Peyer's patch (tissue), 4 donors: ENCODE measurements at places on chromosomes 4 and X.

- no peak for DNase-seq
These were observed 117.6 kb upstream of the BMPR1B start for GRCh38 chr4:94640151-94640550.

DNA sequence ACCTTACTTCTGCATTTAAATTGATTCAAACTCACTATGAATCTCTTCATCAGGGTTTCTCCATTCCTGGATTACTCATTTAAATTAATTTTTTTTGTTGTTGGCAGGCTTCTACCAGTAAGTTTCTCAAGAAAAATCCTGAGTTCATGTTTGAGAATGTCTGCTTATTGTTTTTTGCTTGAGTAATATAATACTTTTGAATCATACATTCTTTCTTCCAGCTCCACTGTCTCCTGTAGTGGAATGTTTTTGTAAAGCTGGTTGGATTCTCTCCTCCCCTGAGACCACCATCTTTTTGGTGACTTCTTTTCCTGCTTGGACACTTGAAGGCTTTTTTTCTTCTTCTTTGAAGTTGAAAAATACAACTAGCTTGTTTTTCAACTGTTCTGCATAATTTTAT is 4.3 kb upstream of the MID1IP1 start:
- DNase-seq: no peak

- no peak for DNase-seq
These were observed 434.0 kb downstream of the FAM133A start for GRCh38 chrX:94107981-94108380.

GRCh38 chr4:164377277-164377676 is 376.7 kb upstream of the SMIM31 start:
- no peak for DNase-seq

- no peak for DNase-seq
These were observed 112.5 kb downstream of the MID1 start for GRCh38 chrX:10507876-10508275.
